ENCODE measurements at places on chromosomes 7 and 10.

GRCh38 chr7:77548206-77548605 is 11.1 kb downstream of the PTPN12 start:
- DNase-seq = no peak

- no peak for DNase-seq
Observed at GRCh38 chr7:70693686-70694433, 438.1 kb upstream of the GALNT17 start.

GRCh38 chr7:4747746-4748145 is 27.7 kb upstream of the AP5Z1 start:
- no peak for DNase-seq

DNA sequence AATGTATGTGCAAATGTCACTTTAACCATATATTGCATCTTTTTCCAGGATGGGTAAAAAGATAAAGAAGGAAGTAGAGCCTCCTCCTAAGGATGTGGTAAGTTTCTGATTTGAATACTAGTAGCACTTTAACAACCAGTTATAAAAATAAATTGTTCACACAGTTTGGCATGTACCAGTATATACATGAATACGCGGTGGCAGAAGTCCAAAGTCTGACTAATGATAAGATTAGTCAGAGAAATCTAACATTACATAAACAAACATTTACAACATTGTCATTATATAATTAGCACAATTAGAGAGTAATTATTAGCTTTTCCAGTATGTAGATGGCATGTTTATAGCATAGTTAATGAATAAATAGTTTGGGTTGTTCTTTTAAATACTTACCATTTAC is 4.1 kb downstream of the ARMC3 start:
- no peak for DNase-seq
